ENCODE measurements at places on chromosomes 16 and 17.

DNA sequence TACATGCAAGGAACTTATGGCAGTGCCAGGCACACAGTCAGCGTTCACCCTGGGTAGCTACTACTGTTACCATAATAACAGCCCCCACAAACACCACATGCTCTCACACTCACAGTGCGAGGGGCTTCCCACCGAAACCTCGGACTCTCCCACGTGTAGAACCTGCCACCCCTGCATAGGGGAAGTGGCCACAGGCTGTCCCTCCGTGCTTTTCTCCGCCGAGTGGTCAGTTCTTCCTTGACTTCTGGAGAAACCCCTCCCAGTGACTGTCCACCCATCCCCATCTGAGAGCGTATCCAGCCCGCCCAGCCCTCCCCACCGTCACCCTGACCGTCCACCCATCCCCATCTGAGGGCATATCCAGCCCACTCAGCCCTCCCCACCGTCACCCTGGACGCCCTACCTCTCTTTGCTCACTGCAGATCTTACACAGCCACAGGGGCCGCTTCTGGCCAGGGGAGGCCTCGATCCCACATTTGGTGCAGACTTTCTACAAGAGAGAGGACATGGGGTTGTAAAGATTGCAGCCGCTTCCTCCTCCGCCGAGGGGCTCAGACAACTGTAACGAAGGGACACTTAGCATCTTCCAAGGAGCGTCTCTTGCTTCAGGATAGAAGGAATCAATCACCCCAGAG lies 71.1 kb downstream of the RPH3AL start:
- DNase-seq = no peak

- DNase-seq = peak; percentile 59
Measured at GRCh38 chr17:48871551-48872351, 20.8 kb upstream of the ATP5MC1 start.

GRCh38 chr16:68665501-68665900 lies 20.4 kb downstream of the CDH3 start:
- peak; percentile 68 for DNase-seq

GRCh38 chr16:1592446-1592845 lies 19.4 kb downstream of the IFT140 start:
- DNase-seq = no peak

- DNase-seq = no peak
Measured at GRCh38 chr17:41736983-41737679, 2.7 kb upstream of the HAP1 start.

DNA sequence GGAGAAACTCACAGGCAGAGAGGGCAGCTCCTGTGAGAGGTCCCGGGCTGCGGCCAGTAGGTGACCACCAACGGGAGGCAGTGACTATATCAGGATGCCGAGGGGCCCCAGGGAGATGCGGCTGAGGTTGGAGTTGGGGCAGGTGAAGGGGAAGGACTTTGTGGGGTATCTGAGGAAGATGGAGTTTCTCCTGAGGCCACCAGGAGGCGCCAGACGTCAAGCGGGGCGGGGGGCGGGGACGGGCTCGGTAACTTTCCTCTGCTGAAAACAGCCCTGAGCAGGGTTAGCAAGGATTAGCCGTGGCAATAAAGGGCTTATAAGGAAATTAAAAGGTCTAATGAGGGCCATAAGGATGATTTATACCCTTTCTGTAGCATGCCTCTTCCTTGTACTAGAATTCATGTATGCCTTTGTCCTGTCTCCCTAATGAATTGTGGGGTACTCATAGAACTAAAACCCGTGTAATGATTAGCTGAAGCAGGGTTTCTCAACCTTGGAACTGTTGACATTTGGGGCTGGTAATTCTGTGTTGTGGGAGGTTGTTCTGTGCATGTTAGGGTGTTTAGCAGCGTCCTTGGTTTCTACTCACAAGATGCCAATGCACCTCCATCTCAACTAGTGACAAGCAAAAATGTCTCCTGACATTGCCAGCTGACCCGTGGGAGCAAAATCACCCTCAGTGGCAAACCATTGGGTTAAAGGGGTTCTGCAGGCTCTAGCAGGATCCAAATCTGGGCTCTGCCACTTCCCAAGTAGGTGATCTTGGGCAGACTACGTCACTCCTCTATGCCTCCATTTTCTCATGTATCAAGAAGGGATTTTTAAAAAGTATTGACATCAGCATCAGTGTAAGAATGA lies 74.8 kb upstream of the GRIN2A start:
- DNase-seq = peak; percentile 56

- peak; percentile 82 for DNase-seq
Measured at GRCh38 chr16:69476920-69477443, 52.6 kb downstream of the CYB5B start.
